HS-27A (cell line): ENCODE measurements at places on chromosomes 12 and 14.
A peak's percentile ranks its signal among the peaks of the same experiment; 100 is the strongest.

DNA sequence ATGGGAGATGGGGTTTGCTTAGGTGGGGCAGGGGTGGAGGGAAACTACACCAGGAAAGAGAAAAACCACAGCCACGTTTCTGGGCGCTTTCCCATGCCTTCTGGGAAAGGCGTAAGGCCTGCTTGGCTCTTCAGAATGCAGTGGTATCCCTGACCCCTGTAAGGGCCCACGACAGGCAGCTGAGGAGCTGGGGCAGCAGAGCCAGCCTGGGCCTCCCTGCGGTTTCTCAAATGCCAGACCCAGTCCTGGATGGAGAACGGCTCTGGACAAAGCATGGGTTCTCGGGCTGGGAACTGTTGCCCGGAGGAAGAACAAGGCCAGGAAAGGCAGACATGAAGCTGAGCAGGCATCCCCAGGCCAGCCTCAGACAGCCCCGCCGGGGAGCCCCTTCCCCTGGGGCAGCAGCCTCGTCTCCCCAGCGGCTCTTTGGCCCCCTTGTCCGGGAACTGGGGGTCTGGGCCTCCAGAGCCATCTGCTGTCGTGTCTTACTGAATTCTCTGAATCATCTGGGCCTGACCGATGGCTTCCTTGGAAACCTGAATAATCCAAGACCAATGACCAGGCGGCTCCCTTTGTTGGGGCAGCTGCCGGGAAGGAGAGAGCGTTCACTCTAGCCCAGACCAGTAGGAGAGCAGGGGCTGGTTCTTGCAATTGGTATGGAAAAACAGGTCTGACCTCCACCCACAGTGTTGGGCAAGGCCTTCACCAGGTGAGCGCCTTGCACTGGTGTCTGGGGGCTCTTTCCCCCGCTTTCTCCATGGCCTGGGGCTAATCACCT lies 64.0 kb upstream of the RIN3 start:
- DNase-seq = no peak

GRCh38 chr12:109720152-109720856 lies 6.7 kb downstream of the FAM222A start:
- no peak for DNase-seq

DNA sequence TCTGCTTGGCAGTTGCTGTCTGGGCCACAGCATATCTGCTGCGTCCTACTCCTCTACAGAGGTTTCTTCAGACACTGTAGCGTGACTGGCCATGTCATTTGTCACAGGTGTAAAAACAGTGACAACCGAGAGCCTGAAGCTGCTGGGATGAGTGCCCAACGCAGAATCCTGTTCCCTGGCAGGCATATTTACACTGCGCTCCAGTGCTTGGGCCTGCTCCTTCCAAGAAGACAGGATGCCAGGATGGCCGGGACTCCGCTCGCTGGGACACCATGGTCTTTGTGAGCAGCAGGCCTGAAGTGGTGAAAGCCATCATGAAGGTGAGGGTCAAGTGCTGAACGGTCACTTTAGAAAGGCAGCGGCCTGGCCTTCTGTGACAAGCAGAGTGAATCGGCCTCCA lies 171.4 kb downstream of the EMP1 start:
- DNase-seq = no peak

- DNase-seq = no peak
These were observed 44.2 kb upstream of the DDX11 start for GRCh38 chr12:31029468-31029867.

DNA sequence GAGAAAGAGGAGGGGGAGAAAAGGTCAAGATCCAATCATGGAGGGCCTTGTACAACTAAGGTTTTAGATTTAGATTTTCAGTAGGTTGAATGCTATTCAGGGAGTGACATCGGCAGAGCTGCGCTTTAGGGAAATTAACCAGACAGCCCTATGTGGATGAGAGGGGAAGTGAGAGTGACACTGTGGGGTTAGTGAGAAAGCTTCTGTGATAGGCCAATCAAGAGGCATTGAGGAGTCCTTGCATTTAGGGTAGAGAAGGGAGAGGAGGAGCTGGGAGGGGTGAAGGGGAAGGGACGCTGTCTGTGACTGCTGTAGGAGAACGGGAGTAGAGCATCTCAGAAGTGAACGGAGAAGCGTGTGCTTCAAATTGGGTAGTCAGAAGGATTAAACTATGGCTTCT lies 3.4 kb downstream of the HSD17B6 start:
- no peak for DNase-seq

- peak; percentile 47 for DNase-seq
These were observed 43.8 kb upstream of the NR2C1 start for GRCh38 chr12:95117178-95117599.

DNA sequence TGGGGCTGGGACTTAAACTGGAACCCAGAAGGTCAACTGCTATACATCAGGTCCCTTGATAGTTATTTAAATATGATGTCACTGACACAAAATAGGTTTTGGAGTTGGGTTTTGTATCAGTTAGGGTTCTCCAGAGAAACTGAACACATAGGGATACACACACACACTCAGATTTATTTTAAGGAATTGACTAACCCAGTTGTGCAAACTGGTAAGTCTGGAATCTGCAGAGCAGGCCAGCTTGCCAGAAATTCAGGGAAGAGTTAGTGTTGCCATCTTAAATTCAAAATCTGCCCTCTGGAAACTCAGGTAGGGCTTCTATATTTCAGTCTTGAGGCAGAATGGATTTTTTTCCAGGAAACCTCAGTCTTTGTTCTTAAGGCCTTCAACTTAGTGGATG lies 36.9 kb downstream of the MAPK1IP1L start:
- no peak for DNase-seq

DNA sequence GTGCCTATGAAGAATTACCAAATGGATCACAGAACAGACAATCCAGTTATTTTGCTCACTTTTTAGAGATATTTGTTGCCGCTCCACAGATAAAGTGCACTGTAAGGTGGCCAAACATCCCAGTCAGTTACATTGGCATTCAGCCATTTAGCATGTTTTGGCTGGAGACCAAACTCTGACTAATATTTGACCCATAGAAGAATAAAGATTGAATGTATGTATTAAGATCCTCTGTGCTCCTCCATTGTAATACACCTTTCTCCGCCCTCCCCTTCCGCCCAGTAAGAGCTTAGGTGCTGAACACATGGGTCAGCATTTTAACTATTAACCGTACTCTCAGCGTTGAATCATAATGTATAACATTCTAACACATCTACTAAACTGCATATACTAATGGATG lies 163.4 kb downstream of the ANO6 start:
- DNase-seq = peak; percentile 38

- DNase-seq = no peak
These were observed 964.2 kb downstream of the NRXN3 start for GRCh38 chr14:79134361-79134760.

DNA sequence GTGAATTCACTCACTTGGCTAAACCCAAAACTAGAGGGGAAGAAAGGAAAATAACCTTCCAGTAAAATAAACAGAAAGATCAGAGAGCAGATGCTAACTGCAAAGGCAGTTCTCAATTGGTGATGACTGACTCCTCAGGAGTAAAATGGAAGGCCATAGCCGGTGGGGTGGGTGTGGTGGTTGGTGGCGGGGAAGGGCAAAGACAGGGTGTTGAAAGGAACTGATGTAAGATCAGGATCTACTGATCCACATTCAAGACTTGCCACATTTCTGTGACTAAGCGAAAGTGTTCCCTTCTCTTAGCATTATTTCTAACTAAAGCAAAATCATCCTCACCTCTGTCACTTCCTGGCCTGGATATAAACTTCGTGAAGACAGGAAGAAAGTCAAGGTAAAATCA lies 26.3 kb upstream of the TC2N start:
- no peak for DNase-seq

DNA sequence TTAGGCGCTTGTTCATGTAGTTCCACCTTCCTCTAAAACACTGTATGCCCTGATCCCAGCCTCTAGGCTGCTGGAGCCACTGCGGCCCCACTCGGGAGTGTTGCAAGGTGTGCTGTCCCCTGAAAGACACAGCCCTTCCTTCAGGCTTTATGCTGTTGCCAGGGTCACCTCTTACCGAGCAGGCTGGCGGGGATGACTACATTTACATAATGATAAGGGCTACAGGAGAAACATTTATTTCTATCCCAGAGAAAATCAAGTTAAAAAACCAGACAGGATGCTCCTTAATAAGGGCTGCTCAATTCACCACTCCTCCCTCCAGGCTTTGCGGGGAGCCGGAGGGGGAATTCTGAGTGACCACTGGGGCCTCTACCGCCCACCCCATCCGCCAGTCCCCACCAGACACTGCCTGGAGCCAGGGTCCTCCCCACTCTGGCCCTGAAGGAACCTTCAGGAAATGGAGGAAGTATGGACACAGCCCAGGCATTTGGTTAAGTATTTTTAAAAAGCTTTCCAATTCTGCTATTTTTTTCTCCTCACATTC lies 200.6 kb downstream of the TTC7B start:
- no peak for DNase-seq

GRCh38 chr12:115455268-115455681 lies 771.3 kb upstream of the TBX3 start:
- no peak for DNase-seq

GRCh38 chr14:68214431-68214830 lies 394.9 kb downstream of the RAD51B start:
- no peak for DNase-seq

DNA sequence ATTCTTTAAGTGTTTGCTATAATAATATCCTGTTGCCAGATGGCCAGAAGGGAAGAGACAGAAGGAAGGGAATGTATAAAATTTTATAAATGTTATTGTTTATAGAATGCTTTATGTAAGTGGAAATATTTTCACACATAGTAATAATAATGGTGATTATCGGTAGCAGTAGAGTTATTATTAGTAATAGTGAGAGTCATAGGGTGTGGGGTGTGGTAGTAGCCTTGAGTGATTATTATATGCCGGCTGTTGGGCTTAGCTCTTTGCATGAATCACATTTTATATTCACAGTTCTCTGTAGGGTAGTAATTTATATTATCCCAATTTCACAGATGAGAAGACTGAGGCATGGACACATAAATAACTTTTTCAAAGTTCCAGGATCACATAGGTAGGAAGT lies 391.4 kb downstream of the C12orf75 start:
- DNase-seq = no peak

- DNase-seq = no peak
These were observed 4.1 kb downstream of the CYP46A1 start for GRCh38 chr14:99688210-99688581.

- no peak for DNase-seq
These were observed 352.7 kb upstream of the DIO2 start for GRCh38 chr14:80564051-80564450.

GRCh38 chr14:100323942-100324307 lies 786 bp downstream of the SLC25A47 start:
- no peak for DNase-seq

DNA sequence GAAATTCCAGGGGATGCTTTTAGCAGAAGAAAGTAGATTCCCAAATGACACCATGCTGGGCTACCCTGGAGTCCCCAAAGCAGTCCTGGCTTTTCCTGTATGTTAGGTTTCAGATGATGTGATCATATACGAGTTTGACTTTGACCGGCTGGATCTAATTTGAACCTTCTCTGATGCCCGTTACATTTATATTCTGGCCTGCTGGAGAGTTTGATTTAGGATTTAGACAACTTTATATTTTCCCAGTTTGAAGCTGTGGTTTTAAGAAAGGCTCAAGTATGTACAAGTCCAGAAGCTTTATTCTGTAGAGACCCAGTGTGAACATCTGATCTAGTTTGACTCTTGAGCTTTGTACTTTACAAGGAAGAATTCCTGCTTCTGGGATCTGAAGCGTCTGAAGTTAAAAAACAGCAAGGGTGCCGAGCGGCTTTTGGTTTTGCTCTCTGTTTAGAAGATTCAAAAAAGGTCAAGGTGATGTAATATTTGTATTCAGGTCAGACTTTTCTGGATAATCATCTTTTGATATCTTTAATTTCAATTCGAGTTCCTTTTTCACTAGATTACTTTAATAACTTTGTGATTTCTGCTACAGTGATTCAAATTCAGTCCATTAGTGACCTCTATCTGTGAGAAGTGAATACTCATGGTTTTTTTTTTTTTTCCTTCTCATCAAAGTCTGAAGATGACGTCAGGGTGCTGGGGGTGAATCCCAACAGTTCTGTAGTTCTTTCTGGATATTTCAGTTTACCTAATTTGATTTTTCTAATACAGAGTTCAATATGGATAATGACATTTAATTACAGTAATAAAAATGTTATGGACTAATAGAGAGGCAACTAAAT lies 6.3 kb downstream of the FLRT2 start:
- peak; percentile 30 for DNase-seq

GRCh38 chr12:45637242-45637641 lies 92.3 kb upstream of the ARID2 start:
- DNase-seq = no peak

DNA sequence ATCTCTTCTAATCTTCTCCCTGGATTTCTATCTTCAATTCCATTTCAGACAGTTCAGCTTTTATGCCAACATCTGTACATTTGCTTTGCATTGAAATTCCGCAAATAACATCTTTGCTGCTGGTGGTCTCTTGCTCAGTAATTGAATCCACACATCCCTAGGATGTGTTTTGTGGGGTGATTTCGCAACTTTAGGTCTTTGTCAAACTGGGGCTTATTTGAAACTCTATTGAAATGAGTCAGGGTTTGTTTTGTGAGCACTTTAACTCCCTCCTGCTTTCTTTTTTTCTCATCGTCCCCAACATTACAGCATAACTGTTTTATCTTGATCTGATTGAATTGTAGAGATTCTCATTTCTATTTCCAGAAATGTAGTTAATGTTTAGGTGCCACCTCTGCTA lies 404.3 kb downstream of the NPAS3 start:
- no peak for DNase-seq

DNA sequence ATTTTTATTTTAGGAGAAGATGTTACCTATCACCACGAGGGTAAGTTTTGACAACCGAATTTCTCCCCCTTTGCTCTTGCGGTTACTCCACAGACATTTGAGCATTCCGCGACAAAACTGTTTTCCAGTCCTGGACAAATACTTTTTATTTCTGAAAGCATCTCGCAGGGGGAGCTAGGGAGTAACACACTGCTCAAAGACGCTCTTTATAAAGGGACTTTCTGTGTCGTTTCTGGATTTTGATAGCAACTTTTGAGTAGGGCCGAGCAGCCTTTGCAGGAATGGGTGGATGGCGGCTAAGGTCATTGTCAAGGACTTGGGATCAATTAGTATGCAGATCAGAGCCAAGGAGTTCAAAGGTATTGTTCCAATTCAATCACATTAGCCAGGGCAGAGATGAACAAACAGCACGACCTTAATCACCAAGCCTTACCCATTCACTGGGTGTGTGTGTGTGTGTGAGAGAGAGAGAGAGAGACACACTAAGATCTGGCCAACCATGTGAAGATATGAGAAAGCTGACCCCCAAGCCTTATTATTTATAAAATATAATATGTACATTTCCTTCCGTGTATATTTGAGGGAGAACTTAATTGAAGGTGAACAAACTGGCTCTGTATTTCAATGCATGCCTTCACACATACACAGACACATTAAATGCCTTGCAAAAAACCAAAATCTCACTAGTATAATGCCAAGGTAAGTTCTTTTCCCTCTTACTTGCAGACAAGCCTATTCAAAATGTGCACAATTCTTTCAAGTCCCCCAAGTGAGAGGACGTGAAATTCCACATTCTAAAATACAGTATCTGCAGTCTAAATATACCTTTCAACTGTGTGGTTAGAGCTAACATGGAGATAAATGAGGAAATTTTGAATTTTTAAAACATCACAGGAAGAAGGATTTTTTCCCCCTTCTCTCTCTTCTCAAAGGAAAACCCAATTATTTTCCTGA lies 613.8 kb downstream of the VRK1 start:
- DNase-seq = no peak

- DNase-seq = no peak
These were observed 113.0 kb downstream of the DYRK2 start for GRCh38 chr12:67761566-67761965.
